Stromal cell of bone marrow (primary cell): ENCODE measurements at places on chromosomes 16 and 17.

GRCh38 chr16:87264634-87265033 is 52.6 kb downstream of the C16orf95 start:
- DNase-seq, result no peak

DNA sequence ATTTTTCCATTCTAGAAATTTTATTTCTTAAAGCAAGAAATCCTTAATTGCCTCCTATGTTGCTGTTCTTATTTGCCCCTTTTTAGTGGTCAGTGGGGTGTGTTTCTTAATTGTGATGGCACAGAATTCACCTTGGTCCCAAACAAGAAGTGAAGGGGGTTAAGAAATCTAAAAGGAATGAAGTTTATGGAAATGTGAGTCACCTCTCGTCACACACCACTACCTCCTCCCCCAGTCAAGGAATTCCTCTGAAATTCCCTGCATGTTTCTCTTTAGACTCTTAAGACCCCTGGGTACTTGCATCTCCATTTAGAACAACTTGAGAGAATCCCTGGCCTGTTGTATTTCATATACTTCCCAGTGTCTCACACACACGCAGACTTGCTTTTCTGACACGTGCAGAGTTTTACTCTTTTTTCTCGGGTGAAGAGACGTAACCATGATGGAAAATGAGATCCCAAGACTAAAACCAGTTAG is 247.4 kb downstream of the PRKCA start:
- no peak for DNase-seq

DNA sequence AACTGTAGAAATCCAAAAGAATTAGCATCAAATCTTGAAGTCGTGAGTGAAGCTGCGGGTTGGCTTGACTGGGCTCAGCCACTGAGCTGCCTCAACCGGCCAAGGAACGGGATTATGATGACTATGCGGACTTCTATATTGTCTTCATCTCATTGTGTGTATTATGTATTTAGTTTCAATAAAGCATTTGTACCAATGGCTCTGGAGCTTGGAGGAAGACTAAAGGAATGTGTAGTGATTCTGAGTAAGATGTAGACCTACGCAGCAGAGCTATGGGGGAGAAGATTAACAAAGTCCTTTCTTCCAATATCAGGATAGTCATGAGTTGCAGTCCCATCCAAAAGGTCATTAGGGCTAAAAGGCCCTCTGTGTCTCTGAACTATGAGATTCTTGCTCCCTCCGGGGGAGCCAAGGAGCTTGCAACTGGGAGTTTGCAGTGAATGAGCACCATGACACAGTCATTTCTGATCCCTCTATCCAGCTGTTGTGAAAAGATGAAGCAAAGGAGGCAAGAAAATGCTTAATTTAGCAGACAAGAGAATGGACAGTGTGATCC is 8.3 kb downstream of the EME1 start:
- no peak for DNase-seq

DNA sequence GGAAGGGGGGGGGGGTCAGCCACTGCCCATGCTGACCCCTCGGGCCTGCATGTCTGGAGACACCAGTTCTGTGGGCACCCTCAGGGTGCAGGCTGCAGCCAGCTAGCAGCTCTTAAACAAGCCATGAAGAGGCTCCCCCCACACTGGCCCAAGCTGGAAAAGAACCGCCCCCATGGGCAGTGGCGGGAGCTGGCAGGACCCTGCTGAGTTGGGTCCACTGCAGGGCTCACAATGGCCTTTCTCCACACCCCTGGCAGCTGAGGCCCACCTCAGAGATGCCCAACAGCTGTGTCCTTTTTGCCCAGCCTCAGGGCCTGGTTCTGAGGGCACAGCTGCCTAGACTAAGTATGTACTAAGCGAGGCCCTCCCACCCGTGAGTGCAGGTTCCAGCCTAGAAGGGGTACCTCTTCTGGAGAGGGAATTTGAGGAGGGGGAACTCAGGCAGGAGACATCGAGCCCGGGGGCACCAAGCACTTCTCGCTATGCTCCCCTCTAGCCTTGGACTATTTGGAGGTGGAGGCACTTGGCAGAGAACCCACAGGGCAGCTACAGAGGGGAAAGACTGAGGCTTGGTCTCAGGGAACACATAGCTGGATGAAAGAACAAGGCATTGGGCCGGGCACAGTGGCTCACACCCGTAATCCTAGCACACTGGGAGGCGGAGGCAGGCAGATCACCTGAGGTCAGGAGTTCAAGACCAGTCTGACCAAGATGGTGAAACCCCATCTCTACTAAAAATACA is 3.2 kb downstream of the THRA start:
- no peak for DNase-seq

- no peak for DNase-seq
Measured at GRCh38 chr17:82108961-82109475, 11.0 kb upstream of the FASN start.

- no peak for DNase-seq
Measured at GRCh38 chr17:73165616-73166404, 1.0 kb downstream of the SSTR2 start.

DNA sequence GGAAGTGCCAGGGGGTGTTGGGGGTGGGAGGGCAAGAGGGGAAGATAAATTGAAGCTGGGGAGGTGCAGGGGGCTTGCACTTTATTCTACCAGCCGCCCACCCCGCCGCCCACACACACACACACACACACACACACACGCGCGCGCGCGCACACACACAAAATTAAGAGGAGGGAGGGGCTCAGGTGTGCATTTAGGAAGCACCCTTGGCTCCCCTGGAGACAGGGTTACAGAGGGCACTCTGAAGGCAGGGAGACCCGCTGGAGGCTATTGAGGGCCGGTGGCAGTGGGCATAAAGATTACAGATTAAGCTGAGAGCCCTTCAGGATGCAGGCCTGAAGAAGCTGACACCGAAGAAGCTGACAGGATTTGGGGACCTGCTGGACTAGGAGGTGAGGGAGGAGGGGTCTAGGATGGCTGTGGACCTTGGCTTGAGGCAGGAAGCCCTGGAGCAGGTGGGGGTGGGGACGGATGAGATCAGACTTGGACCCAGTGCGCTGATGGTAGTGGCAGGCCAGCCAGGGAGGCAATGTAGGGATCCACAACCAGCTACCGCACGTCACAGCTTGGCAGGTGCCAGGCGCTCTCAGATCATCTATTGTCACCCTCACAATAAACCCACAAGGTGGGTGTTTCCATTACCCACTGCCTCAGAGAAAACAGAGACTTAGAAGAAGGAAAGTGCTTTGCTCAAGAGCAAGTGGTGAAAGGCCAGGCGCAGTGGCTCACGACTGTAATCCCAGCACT is 772 bp upstream of the SAMD14 start:
- DNase-seq, result no peak

DNA sequence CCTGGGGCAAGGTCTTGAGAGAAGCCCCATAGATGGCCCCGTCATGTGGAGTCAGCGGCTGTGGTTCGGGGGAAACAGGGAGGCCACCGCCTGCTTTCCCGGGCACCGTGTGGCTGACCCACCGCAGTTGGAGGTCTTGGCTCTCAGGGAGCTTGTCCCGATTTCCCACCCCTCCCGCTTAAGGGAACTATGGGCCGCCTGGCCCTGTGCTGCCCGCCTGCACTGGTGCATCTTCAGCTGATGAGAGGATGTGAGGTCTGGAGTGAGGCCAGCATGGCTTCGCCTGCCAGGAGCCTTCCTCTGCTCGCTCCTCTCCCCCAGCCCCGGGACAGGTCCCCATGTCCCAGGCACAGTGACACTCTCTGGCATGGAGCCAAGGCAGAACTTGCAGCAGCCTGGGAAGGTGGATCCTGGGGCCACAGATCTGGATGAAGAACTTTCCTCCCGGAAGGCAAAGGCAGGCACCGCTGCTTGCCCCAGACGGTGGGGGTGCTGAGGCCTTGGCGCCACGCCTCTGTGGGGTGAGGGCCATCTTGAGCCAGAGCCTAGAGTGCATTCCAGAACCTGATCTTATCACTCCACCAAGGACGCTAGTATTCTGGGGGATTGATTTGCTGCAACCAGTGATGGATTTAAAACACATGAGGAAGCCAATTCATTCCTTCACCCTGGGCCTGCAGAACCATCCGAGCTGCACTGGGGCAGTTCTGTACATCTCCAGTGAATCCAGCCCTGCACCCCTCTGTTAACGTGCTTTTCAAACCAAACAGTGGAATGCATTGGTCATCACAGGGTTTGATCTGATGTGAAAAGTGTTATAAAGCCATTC is 178.6 kb upstream of the TNRC6C start:
- DNase-seq, result no peak

DNA sequence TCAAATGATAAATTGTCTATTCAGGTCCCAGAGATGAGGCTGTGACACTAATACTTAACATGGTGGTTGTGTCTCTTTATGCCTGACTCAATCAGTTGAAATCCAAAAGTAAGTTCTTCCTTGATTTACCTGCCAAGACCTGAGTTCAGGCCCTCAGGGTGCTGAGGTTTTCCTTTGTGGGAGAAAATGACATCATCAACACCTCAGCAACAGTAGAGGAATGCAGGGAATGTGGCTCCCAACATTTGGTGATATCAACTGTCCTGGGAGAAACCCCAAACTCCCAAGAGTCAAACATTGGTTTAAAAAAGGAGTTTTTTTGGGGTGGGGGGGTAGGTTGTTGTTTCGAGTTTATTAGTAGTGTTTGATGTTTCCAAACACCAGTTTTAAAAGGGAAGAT is 14.7 kb downstream of the RNF43 start:
- DNase-seq, result no peak

DNA sequence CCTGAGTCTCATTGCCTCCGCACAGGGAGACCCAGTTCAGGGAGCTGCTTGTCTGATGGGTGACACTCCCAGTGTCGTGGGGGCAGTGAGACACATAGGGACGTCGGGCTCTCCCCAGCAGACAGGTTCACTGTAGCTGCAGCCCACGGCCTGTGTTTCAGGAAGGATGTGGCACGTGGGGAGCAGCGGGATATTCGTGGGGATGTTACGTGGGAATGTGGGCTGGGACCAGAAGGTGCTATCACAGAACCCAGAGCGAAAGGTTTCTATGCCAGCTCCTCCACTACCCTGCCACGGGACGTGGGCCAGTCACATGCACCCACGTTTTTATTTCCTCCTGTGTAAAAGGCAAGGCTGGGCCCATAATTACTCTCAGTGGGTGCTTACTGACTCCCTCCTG is 16.3 kb downstream of the CACNA1G start:
- DNase-seq, result no peak

GRCh38 chr17:7703584-7704479 is 1.2 kb upstream of the EFNB3 start:
- DNase-seq, result no peak

GRCh38 chr17:72334205-72334604 is 213.4 kb downstream of the SOX9 start:
- DNase-seq, result peak; percentile 44

- no peak for DNase-seq
Measured at GRCh38 chr17:489758-490329, 137.2 kb upstream of the RPH3AL start.

DNA sequence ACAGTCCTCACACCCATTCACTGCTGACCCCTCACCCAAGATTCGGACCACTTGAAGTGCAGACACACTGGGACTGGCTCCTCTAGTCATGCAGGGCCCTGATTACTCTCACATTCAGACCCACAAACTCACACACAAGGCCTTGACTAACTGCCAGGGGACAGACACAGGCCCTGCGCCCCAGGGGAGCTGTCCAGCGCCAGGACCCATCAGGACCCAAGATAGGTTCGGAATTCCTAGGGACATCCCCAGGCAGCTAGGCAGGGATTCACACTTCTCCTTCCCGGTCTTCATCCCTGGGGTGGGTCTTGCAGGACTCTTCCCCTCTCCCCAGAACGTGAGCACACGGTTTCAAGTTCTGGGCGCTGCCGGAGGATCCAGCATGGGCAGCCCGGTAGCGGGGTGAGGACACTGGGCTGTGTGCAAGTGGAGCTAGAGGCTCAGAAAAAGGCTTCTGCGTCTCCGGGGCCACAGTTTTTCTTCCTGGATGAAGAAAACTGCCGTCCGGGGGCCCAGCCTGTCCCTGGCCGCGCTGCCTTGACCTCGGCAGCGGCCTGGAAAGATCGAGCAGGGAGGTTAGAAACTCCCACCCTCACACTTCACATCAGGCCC is 1.6 kb downstream of the SEZ6 start:
- no peak for DNase-seq

DNA sequence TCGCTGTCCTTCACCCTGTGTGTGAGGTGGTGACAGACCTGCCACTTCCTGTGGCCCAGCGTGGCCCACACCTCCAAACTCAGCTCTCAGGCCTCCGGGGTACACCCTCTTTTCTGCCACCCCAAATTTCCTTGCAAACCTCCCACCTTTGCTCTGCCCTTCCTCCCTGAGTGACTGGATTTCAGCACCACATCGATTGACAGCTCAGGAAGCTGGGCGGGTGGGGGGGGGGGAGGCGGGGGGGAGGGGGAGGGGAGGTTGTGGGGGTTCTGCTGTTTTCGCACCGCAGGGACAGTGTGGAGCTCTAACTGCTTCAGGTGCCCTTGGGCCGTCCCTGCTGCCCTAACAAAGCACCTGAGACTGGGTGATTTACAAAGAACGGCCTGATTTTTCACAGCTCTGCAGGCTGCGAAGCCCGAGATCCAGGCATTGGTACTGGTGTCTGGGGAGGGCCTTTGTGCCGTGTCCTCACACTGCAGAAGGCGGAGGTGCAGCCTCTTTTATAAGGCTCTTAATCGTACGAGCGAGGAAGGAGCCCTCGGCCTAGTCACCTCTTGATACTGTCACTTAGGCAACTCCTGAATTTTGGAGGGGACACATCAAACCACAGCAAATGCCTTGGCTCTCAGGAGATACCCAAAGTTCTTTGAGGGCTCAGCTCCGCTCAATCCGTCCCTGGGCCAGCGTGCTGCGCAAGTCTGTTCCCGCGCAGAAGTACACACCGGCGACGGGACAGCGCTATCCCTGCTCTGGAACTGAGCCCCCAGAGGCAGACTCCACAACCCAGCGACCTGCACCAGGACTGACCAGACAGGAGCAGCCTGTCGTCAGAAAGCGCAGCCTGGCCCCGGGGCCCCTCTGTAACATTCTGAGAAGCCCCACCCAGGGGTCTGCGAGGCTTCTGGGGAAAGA is 3.6 kb downstream of the NDUFAF8 start:
- DNase-seq, result no peak

- DNase-seq, result no peak
Measured at GRCh38 chr17:27295945-27296344, 2.0 kb downstream of the WSB1 start.

- no peak for DNase-seq
Measured at GRCh38 chr16:75097941-75098901, 18.4 kb downstream of the LDHD start.

GRCh38 chr17:64277831-64278562 is 14.9 kb upstream of the TEX2 start:
- no peak for DNase-seq

GRCh38 chr16:72824761-72825160 is 223.2 kb downstream of the ZFHX3 start:
- no peak for DNase-seq

- DNase-seq, result no peak
Measured at GRCh38 chr17:53516636-53517035, 306.1 kb upstream of the KIF2B start.

DNA sequence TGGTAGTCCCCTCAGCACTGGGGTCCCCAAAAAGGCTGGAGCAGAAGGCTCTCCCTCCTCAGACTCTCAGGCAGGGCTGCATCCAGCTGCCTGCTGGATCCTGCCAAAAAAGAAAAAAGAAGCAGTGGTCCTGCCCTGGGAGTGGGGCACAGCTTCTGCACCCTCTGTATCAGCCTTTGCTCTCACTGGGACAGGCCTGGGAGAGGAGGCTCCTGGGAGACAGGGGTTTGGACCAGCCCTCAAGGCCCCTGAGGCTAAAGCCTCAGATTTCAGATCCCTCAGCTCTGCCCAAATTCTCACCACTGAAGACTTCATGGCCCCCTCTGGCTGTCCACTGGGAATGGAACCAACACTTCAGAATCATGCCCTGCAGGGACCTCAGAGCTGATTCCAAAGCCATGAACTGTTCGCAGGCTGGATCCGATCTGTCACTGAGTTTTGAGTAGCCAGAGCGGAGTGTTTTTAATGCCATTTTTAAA is 96.9 kb downstream of the C16orf78 start:
- DNase-seq, result no peak
